IMR-90 (cell line): ENCODE measurements at places on chromosomes 7 and 10. TPM values are rescaled to one million over a fixed set of nuclear protein-coding genes. Genes with fewer than 3 reads are reported as not detected.

The CCDC201 gene
- not detected in 2 replicates for total RNA-seq

The C10orf105 gene
- under 0.01 TPM in 1 of 2 replicates, not detected in the other for total RNA-seq

- H3K27ac ChIP-seq: peak overlapping the region; percentile 26; the same call in 1 of the 2 replicates
- peak; percentile 54 for DNase-seq
- H3K36me3 ChIP-seq: peaks cover 4% of the 10 kb centered on the region; the same call in 1 of the 2 replicates
Observed at GRCh38 chr7:117780832-117781231, 92.4 kb downstream of the CTTNBP2 start.

DNA sequence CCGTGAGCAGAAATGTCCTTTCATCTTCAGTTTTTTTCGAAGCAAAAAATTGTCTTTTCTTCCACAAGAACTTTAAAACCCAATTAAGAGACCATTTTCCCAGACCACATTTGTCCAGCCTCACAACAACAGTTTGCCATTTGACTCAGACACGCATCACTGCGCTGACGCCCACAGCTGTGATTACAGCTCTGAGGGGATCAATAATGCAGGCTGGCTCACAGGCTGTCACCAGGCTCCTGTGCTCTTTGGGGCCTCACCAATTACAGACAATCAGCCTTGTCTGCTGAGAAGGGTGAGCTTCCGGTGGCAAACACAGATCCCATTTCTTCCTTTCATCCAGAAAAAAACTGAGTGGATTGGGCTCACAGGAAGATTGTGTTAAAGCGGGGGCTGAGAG lies 33.3 kb downstream of the DDC start:
- H3K27ac ChIP-seq: no peak overlapping the region
- no peaks in the 10 kb centered on the region for H3K36me3 ChIP-seq
- peaks cover 5% of the 10 kb centered on the region for H3K4me1 ChIP-seq
- DNase-seq: peak; percentile 45

DNA sequence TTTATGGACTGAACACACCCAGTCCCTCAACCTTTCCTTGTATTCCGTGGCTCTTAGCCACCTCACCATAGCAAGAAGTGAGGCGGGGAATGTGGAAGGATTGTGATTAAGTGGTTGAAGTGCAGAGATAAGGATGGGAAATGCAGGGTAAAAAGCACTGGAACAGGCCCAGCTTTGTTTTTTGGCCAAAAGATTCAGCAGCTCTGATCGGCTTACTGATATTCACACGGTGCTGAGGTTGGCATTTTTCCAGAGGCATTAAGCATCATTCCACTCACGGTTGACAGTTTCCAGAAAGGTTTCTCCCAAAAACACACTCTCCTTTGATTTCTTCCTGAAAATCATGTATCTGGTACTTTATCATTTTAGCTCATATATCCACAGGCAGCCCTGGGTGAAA lies 544.2 kb downstream of the CNTNAP2 start:
- no peak overlapping the region for H3K4me3 ChIP-seq
- no peaks in the 10 kb centered on the region for H3K4me1 ChIP-seq
- no peak for DNase-seq
- H3K27ac ChIP-seq: no peak overlapping the region
- no peaks in the 10 kb centered on the region for H3K27me3 ChIP-seq

GRCh38 chr10:43251419-43252165 lies 15.3 kb downstream of the RASGEF1A start:
- H3K36me3 ChIP-seq: no peaks in the 10 kb centered on the region
- peaks cover 26% of the 10 kb centered on the region; the same call in 1 of the 2 replicates for H3K27me3 ChIP-seq
- no peaks in the 10 kb centered on the region for H3K4me1 ChIP-seq
- H3K27ac ChIP-seq: no peak overlapping the region
- H3K4me3 ChIP-seq: no peak overlapping the region

GRCh38 chr7:50362712-50363282 lies 58.3 kb downstream of the IKZF1 start:
- no peaks in the 10 kb centered on the region; the same call in 1 of the 2 replicates for H3K27me3 ChIP-seq
- H3K27ac ChIP-seq: no peak overlapping the region
- no peaks in the 10 kb centered on the region for H3K36me3 ChIP-seq
- H3K4me1 ChIP-seq: no peaks in the 10 kb centered on the region

DNA sequence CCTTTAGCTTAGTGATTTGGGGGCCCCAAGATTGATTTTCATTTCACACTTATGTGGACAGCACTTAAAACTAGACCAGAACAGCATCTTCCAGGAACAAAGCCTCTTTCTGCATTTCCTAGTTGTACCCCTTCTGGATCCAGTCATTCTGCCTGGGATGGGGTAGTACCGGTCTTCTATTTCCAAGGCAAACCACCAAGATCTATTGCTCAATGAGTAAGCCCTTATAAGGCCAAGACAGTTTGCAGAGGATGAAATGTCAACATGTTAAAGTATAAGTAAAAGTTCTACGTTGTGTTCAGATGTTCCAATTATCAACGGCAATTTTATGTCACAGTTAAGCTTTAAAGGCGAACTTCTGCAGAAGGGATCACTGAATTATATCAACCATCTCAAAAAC lies 106.9 kb upstream of the ZNF746 start:
- DNase-seq: peak; percentile 3
- H3K36me3 ChIP-seq: peaks cover 28% of the 10 kb centered on the region
- H3K27me3 ChIP-seq: no peaks in the 10 kb centered on the region
- no peak overlapping the region for H3K4me3 ChIP-seq
- H3K4me1 ChIP-seq: no peaks in the 10 kb centered on the region

DNA sequence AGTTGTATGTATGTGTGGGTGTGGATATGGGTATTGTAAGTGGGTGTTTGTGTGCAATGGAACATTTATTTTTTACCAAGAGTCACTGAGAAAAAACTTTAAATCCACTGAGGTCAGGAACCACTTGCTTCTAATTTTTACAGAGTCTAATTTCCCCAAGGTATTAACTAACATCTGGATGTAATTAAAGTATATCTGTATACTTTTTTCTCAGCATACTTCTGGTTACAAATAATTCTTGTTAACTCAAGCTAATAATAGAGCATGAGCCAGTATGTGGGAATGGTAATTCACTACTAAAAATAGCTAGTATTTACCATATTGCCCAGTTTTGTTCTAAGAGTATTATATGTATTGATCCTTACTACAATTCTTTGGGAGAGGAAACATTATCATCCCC lies 24.6 kb upstream of the STEAP4 start:
- H3K36me3 ChIP-seq: no peaks in the 10 kb centered on the region
- no peak overlapping the region for H3K4me3 ChIP-seq
- no peak for DNase-seq

- DNase-seq: no peak
- H3K27ac ChIP-seq: no peak overlapping the region
- no peaks in the 10 kb centered on the region for H3K36me3 ChIP-seq
- no peaks in the 10 kb centered on the region for H3K27me3 ChIP-seq
Observed at GRCh38 chr7:41877118-41877517, 174.2 kb upstream of the INHBA start.

- H3K4me1 ChIP-seq: no peaks in the 10 kb centered on the region
- no peak for DNase-seq
- no peaks in the 10 kb centered on the region for H3K36me3 ChIP-seq
- H3K27ac ChIP-seq: no peak overlapping the region
- no peak overlapping the region for H3K4me3 ChIP-seq
- H3K27me3 ChIP-seq: no peaks in the 10 kb centered on the region
Observed at GRCh38 chr10:89959433-89960110, 258.2 kb downstream of the KIF20B start.

GRCh38 chr7:6442114-6442513 lies 5.6 kb downstream of the DAGLB start:
- no peak overlapping the region for H3K4me3 ChIP-seq
- peaks cover 21% of the 10 kb centered on the region for H3K4me1 ChIP-seq
- H3K36me3 ChIP-seq: peaks cover 17% of the 10 kb centered on the region
- peak; percentile 80 for DNase-seq

DNA sequence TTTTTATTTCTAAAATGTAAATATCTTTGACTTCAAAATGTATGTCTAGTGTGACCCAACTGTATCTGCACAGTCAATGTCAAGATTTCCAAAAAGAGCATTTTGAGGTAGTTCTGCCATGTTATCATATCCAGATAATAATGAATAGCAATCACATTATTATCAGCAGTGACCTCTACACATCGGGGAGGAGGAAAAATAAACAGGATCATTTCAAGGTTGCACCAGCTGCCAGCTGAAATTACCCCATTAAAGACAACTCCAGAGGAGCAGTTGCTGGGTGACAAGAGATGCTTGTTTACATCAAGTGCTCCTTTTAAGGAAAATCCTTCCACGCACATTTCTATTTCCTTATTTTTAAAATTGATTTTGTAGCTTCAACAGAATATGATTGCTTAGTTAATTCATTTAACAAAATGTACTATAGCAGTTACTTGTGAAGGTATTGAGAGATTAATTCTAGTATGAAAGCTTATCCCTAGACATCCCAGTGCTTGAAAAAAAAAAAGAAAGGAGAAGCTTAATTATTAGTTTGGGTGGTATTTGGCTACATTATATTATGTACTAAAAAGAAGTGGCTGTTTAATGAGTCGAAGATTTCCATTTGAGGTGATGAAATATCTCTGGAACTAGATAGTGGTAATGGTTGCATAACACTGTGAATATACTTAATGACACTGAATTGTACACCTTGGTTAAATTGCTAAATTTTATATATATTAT lies 19.3 kb upstream of the SLC35G1 start:
- no peak for DNase-seq
- no peak overlapping the region for H3K27ac ChIP-seq
- no peaks in the 10 kb centered on the region; the same call in none of the 2 replicates for H3K27me3 ChIP-seq
- peaks cover 3% of the 10 kb centered on the region; the same call in 1 of the 2 replicates for H3K4me1 ChIP-seq

GRCh38 chr10:80856186-80856585 lies 318.5 kb downstream of the SH2D4B start:
- no peaks in the 10 kb centered on the region for H3K27me3 ChIP-seq
- H3K4me3 ChIP-seq: no peak overlapping the region
- H3K4me1 ChIP-seq: no peaks in the 10 kb centered on the region
- no peak overlapping the region for H3K27ac ChIP-seq
- no peak for DNase-seq
- H3K36me3 ChIP-seq: no peaks in the 10 kb centered on the region

GRCh38 chr10:30865141-30865926 lies 166.3 kb downstream of the ZNF438 start:
- peaks cover 13% of the 10 kb centered on the region for H3K4me1 ChIP-seq
- H3K36me3 ChIP-seq: no peaks in the 10 kb centered on the region
- no peak overlapping the region for H3K4me3 ChIP-seq
- H3K27me3 ChIP-seq: no peaks in the 10 kb centered on the region

GRCh38 chr7:123916240-123916724 lies 8.8 kb upstream of the SPAM1 start:
- no peaks in the 10 kb centered on the region for H3K36me3 ChIP-seq
- peak; percentile 0 for DNase-seq
- no peak overlapping the region for H3K4me3 ChIP-seq
- H3K27me3 ChIP-seq: no peaks in the 10 kb centered on the region

DNA sequence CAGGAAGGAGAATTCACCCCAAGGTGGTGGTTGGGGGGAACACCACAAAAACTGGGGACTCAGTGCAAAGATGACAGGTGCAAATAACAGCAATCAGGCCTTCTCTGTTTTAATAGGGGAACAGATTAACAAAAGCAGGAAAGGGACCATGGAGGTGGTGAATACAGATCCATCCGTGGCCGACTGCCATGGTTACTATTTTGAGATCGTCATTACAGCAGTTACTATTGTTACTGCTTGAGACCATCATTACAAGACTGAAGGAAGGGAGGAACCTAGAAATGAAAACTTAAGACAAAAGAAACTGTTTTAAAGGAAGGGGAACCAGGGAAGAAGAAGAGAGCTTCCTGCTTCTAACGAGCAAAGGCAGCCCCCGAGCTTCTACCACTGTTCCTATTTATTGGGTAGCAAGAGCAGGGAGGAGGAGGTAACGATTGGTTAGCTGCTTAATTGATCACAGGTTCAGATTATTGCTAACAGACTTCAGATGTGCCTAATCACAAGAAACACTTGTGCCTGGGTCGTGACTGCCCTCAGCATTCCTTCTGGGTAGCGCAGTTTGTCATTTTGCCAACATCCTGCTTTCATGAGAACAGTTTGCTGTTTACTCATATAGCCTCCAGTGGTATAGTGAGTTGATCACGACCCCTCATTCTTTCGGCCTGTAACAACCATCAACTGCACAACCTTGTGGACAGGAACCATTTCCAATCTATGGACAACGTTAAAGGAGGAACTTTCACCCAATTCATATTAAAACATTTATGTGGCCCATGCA lies 216.3 kb downstream of the CHCHD3 start:
- no peak overlapping the region for H3K4me3 ChIP-seq
- no peaks in the 10 kb centered on the region for H3K27me3 ChIP-seq
- H3K27ac ChIP-seq: no peak overlapping the region
- no peaks in the 10 kb centered on the region for H3K36me3 ChIP-seq

- no peaks in the 10 kb centered on the region for H3K27me3 ChIP-seq
- H3K27ac ChIP-seq: no peak overlapping the region
- no peak overlapping the region for H3K4me3 ChIP-seq
- DNase-seq: no peak
- H3K4me1 ChIP-seq: peaks cover 48% of the 10 kb centered on the region
- peaks cover 31% of the 10 kb centered on the region for H3K36me3 ChIP-seq
Observed at GRCh38 chr7:139767561-139767982, 10.2 kb downstream of the HIPK2 start.
